ENCODE measurements at places on chromosomes 1 and 21. TPM values are rescaled to one million over a fixed set of nuclear protein-coding genes. Genes with fewer than 3 reads are reported as not detected.

Gene KRTCAP2
- total RNA-seq, result 137 TPM

Gene ECM1
- total RNA-seq, result 0.69 TPM

Gene OR2L3
- not detected for total RNA-seq

Gene CHAF1B
- total RNA-seq, result 30.5 TPM

DNA sequence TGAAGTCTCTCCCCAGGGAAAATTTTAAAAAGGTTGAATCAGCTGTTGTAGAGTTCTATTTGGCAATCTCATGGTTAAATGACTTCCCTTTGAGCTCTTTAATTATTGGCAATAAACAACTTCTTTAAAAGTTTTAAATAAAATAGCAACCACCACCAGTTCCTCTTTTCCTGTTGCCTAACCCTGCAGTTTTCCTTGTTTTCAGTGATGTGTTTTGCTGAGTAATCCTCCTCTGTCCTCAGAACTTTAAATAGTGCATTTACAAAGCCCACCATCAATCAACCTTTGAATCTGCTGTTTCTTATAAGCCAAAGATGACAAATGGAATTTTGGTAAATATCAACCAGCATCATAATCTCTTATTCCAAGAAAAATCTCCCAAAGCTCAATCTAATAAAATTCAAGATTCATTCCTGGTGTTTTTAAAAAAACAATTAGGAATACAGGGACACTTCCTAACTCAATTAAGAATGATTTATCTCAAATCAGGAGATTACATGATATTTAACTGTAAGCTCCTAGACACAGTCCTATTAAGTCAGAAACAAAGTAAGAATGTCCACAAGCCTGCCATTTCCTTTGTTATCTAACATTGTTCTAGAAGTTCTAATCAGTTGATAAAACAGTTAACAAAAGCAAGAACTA lies 14.8 kb downstream of the AVPR1B start:
- H3K27me3 ChIP-seq, result peaks cover 11% of the 10 kb centered on the region
- no peaks in the 10 kb centered on the region for H3K4me1 ChIP-seq
- H3K27ac ChIP-seq, result no peak overlapping the region
- H3K36me3 ChIP-seq, result no peaks in the 10 kb centered on the region
- H3K4me3 ChIP-seq, result no peak overlapping the region

DNA sequence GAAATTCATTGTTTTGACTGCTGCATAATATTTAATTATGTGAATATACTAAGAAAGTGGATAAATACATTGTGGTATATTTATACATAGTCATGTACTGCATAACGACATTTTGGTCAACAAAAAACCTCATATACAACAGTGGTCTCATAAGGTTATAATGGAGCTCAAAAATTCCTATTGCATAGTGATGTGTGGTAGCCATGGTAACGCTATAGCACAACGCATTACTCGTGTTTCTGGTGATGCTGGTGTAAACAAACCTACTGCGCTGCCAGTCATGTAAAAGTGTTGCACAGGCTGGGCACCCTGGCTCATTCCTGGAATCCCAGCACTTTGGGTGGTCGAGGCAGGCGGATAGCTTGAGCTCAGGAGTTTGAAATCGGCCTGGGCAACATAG lies 52.6 kb upstream of the NHLH2 start:
- H3K27me3 ChIP-seq, result peaks cover 4% of the 10 kb centered on the region
- H3K4me1 ChIP-seq, result no peaks in the 10 kb centered on the region
- H3K36me3 ChIP-seq, result no peaks in the 10 kb centered on the region
- no peak overlapping the region for H3K27ac ChIP-seq
- no peak for DNase-seq

DNA sequence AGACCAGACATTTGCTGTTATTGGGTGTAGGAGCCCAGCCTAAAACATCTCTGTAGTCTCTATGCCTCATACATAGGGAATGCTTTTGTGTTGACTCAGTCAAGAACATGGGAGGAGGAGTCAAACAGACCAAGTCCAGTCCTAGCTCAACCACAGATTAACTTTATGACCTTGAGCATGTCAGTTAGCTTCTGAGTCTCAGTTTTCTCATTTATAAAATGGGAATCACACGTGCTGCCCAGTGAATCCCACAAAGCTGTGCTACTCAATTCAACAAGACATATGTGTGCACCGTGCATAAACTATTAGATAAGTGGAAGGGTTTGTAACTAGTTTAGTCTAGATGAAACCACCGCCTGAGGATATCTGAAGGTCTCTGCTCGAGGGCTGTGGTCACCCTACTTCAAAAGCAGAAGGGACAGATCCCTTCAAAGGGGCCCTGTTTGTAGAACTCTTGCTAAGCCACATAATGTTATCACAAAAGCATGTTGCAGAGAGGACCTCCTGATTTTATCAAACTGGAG lies 109.5 kb upstream of the NFIA start:
- H3K4me3 ChIP-seq, result no peak overlapping the region
- no peak overlapping the region for H3K27ac ChIP-seq
- no peaks in the 10 kb centered on the region for H3K4me1 ChIP-seq
- no peaks in the 10 kb centered on the region for H3K27me3 ChIP-seq

DNA sequence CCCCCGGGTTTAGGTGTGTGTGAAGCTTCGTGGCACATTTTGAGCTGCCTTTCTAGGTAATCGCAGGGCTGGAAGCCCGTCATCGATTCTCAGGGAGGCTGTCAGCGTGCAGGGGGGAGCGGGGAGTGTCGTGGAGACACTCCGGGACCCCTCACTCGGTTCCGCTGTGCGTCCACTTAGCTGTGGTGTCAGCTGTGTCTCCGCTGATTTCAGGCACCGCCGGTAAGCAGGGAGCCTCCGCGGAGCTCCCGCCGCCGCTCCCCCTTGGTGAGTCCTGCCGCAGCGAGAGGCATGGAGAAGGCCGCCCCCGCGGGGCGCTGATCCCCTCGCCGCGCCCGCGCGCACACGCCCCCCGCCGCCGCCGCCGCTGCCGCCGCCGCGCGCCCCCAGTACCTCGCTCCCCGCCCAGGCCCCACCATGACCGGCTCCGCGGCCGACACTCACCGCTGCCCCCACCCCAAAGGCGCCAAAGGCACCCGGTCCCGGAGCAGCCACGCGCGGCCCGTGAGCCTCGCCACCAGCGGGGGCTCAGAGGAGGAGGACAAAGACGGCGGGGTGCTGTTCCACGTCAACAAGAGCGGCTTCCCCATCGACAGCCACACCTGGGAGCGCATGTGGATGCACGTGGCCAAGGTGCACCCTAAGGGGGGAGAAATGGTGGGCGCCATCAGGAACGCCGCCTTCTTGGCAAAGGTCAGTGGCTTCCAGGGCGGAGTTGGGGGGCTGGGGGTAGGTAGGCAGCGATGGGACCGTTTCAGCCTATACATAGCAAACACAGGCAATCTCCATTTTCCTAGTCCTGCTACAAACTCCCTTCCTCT lies 995 bp downstream of the VASH2 start:
- peaks cover 8% of the 10 kb centered on the region for H3K4me1 ChIP-seq
- no peak overlapping the region for H3K27ac ChIP-seq
- H3K4me3 ChIP-seq, result peak overlapping the region; percentile 77
- H3K27me3 ChIP-seq, result peaks cover 47% of the 10 kb centered on the region
- no peaks in the 10 kb centered on the region for H3K36me3 ChIP-seq

- no peaks in the 10 kb centered on the region for H3K36me3 ChIP-seq
- H3K27ac ChIP-seq, result no peak overlapping the region
- no peak overlapping the region for H3K4me3 ChIP-seq
- H3K27me3 ChIP-seq, result peaks cover 8% of the 10 kb centered on the region
- peaks cover 5% of the 10 kb centered on the region for H3K4me1 ChIP-seq
Measured at GRCh38 chr1:178682429-178682828, 42.6 kb upstream of the RALGPS2 start.

DNA sequence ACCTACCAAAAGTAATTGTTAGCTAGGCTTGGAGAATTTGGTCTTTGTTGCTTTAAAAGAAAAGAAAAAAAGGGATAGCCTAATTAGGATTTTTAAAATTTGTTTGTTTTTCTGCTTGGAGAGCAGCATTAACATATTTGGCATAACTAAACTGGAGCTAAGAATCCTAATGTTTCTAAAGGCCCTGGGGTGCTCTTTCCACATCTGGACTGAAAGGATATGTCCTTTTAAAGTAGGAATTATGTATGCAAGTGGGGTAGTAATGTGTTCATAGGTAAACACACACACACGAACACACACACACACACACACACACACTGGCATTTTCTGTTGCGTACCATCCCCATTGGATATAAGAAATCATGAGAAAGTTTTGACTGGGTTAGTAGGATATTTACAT lies 113.9 kb downstream of the KCTD3 start:
- H3K36me3 ChIP-seq, result no peaks in the 10 kb centered on the region
- no peak overlapping the region for H3K27ac ChIP-seq
- DNase-seq, result no peak
- H3K4me3 ChIP-seq, result no peak overlapping the region
- H3K4me1 ChIP-seq, result no peaks in the 10 kb centered on the region
- peaks cover 2% of the 10 kb centered on the region for H3K27me3 ChIP-seq

DNA sequence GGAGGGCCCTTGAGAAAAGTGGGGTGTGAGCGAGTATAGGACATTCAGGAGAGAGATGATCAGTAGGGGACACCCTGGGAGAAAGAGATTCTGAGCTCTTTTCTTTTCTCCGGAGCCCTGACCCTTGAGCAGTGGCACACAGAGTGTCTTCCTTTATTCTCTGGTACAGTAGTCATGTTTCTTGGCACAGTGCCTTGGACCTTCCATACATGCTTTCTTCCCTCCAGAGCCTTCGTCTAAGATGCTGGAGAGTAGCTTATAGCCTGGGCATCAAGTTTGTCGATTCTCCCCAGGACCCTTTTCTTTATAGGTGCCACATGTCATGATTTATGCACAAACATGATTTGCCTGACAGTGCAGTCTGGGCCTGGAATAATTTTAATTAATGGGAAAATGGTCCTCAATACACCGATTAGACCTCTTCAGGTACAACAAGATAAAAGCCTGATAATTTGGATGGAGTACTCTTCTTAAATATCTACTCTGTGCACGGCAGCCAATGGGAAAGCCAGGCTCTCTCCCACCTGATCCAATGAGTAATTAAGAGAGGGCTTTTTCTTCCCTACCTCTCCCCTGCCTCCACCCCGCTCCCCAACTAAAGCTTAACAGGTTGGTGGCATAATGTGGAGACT lies at the start of gene TBX19:
Gene TBX19 (plus strand): TSS at position 582 of the 632 bp plus-strand sequence. CDS start 214 bp downstream, outside the sequence.
- H3K4me1 ChIP-seq, result peaks cover 8% of the 10 kb centered on the region
- DNase-seq, result no peak
- H3K27ac ChIP-seq, result no peak within 1 kb of the TSS
- H3K4me3 ChIP-seq, result no peak within 1 kb of the TSS
- H3K36me3 ChIP-seq, result peaks cover 6% of the 10 kb centered on the region
- H3K27me3 ChIP-seq, result no peaks in the 10 kb centered on the region

DNA sequence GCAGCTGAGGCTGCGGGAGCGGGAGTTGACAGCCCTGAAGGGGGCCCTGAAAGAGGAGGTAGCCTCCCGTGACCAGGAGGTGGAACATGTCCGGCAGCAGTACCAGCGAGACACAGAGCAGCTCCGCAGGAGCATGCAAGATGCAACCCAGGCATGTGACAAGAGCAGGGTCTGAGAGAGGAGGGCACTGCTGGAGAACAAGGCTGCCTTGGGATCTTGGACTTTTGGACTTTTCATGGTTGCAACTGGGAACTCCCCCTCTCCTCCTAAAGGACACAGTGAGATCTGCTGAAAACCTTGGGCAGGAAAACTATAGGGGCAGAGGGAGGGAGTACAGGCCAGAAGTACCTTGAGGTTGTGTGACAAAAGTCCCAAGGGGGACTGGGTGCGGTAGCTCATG lies 13.5 kb downstream of the CGN start:
- H3K36me3 ChIP-seq, result no peaks in the 10 kb centered on the region
- H3K4me3 ChIP-seq, result no peak overlapping the region
- no peaks in the 10 kb centered on the region for H3K27me3 ChIP-seq
- H3K27ac ChIP-seq, result no peak overlapping the region
